ENCODE measurements at places on chromosomes 7 and 10. TPM values are rescaled to one million over a fixed set of nuclear protein-coding genes. Genes with fewer than 3 reads are reported as not detected.

CNTNAP2 gene
- 1.9 TPM for total RNA-seq

VWDE gene
- total RNA-seq: 0.39 TPM

AGMO gene
- 1.4 TPM for total RNA-seq

DNA sequence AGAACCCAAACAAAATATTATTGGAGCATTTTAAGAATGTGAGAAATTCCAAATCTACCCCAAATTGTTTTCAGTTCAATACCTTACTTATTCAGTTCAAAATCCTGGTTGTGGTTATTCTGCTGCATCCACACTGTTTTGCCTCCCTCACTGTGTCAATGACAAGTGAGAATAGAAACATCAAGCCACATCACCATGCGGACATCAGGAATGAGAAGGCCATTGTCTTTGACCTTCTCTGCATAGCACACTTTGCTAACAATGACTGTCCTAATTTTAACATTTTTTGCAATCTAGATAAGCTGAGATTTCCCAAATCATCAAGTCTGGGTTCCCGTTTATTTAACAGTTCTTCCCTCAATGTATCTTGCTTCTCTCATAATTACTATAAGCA lies 93.7 kb downstream of the ELAPOR2 start:
- DNase-seq: no peak
